T-helper 1 cell (primary cell): ENCODE measurements at places on chromosomes 3 and 15.

DNA sequence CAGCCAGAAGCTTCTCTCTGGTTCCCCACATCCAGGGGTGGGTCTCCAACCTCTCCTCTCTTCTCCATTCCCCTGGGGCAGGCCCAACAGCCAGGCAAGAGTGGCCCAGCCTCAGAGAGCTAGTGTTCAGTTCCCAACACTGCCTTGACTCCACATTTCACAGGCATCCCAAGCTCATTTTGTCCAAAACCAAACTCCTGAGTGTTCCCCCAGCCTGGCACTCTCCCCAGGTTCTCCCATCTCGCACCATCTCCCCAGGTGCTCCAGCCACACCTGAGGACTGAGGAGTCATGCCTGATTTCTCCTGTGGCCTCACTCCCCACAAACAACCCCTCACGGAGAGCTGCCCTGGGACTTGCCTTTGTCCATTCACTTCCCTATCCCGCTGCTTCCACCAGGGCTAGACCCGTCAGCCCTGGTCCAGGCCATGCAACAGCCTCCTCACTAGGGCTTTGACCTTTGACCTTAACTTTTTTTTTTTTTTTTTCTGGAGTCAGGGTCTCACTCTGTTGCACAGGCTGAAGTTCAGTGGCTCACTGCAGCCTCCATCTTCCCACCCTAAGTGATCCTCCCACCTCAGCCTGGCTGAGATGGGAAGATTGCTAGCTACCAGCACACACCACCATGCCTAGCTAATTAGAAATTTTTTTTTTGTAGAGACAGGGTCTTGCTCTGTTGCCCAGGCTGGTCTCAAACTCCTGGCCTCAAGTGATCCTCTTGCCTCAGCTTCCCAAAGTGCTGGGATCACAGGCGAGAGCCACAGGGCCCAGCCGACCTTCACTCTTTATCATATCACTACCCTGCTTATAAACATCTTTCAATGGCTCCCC is 3.9 kb upstream of the CSK start:
- DNase-seq, result no peak

DNA sequence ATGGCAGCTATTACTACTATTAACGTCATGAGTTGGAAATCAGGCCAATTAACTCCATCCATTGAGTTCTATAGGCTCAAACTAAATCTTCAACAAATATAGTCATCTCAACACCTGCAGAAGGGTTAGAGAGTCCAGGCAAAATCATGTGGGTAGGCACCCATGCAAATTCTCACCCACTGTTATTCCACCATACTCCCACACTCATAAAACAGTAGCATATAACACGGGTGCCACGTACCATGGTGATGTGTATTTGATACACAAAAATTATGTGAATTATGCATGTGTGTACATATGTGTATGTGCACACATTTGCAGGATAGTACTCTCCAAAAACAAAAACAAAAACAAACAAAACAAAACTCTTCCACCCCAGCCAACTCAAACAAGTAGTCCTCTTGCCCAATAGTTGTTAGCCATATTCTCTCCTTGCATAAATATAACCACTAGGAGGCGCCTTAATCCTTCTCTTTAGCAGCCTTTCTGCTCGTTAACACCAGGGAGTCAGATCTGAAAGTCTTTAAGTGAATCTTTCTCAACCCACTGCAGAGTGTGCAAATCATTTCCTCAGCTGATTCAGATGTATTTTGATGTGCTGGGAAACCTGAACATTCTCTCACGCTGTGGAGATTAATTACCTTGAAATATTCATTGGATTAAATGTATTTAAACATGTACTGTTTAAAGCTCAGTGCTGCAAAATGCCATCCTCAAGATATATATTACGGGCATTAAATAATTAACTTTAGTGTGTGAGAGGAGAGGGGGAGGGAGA is 38.0 kb upstream of the COPB2 start:
- DNase-seq, result no peak

- DNase-seq, result no peak
Measured at GRCh38 chr3:32401126-32401525, 9.5 kb downstream of the CMTM7 start.

DNA sequence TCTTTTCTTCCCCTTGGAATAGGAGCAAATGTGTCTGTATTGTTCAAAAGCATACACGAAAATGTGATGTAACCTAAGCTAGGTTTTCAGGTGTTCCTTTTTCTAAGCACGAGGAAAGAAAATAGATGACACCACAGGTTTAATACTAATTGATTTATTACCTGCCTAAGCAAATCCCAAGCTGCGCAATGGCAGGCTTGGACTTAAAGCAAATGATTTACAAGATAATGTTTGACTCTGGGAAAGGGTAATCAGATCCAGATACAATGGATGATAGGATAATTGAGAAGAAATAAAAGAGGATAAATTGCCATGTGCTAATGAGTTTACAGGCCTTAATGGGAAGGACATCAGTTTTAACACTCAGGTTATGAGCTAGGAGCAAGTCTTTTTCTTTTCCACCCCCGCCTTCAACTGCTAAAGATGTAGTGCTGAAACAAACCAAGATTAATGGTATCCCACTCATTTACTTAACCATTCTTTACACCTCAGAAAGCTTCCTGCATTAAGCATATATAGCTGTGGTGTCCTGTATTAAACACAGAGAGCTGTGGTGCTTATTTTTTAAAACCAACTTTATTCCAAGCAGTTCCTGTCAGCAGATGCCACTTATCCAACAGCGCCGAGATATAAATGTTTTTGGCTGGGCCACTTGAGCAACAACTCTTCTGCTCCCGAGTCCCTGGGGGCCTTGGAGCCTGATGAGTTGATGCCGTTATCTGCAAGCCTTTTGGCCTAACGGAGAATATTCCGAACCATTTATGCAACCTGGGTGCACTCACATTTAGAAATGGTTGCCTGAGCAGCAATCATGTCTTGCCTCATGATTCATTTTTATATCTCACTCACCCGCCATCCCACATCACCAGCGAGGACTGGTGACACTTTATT is 205.5 kb downstream of the MECOM start:
- DNase-seq, result no peak

DNA sequence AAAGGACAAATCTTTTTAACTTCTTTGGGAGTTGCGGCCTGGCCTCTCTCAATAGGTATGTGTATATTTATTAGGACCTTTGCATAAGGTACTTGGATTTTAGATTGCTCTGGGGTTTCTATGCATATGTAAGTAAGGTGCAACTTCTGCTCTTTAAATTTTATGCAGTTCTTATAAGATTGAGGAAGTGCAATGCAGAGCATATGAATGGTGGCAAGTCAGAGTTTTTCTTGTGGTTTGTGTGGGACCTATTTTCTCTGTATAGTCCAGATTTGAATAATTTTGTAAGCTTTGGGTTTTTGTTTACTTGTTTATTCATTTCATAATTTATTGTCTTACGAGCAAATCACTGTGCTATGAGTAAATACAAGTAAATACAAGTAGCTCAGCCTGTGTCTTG is 101.5 kb downstream of the ATG7 start:
- DNase-seq, result no peak

DNA sequence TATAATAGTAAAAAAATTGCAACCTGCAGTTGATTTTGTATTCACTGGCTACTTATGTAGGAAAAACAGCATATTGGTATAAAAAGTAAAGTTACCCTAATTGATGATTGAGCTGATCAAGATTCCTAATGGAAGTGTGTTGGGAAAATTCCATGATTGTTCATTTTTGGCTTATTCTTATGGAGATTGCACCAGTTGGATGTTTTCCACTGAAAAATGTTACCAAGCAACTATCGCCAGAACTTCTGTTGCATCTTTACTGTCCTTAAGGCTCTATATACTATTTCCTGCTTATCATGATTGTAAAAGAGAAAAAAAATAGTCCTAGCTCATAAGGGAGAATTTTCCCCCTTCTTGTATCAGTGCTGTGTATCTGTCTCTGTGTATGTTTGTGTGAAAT is 48.6 kb downstream of the SLC25A26 start:
- no peak for DNase-seq

- DNase-seq, result no peak
Measured at GRCh38 chr15:79023918-79024317, 66.7 kb downstream of the RASGRF1 start.

GRCh38 chr3:133695560-133696171 is 33.9 kb upstream of the TOPBP1 start:
- no peak for DNase-seq

DNA sequence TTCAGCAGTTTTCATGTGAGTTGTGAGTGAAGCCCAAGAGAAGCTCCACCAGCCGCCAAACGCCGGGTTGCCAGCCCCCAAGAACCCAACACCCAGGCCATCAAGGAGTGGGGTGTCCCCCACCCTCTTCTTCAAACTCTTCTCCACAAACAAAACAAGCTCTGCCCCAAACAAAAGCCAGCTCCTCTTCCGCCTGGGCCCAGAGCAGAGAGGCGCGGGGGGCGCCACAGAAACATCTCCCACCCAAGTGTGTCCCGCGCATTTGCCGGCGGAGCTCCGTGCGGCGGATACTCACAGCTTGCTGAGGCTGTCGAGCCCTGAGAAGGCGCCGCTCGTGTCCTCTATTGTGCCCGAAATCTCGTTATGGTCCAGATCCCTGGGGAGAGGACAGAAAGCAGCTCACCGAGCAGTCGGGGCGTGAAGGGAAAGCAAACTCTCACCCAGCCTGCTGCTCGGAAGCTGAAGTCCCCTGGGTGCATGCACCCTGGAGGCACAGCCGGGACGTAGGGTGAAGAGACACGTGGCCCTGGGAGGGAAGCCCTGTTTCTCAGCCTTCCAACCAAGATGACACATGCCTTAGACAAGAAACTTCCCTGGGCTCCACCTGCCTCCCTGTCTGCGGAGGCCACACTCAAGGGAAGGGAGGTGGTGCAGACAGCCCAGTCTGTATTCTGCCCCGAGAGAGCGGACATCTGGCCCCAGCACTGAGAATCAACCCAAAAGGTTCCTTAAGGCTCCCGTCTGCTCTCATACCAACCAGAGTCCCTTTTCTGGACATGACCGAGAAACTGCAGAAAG is 95.7 kb downstream of the LRIG1 start:
- no peak for DNase-seq

DNA sequence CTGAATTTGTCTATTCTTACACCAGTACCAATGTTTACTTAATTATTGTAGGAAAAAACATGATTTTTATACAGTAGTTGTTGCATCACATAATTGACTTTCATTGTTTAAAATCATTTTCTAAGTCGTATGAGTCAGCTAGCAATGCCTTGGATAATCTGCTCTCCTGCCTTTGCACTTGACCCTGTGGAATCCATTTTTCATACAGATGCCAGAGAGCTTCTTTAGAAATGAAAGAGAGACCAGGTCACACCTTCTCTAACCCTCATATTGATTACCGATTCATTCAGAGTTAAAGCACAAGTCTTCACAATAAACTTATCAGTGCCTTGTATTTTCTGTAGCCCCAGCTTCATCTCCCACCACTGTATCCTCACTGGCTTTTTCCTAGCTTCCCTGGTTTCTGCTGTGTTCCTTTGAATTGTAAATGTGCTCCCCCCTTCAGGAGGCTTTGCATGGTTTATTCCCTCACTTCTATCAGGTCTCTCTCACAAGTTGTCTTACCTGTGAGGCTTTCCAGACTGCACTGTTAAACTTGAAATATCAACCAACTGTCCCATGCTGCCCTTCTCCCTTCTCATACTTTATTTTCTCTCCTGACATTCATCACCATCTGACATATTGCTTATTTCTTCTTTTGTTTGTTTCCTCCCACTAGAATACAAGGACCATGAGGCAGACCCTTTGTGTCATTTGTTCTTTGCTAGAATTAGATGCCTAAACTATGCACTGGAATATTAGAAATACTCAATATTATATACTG is 662.0 kb upstream of the GBE1 start:
- no peak for DNase-seq

DNA sequence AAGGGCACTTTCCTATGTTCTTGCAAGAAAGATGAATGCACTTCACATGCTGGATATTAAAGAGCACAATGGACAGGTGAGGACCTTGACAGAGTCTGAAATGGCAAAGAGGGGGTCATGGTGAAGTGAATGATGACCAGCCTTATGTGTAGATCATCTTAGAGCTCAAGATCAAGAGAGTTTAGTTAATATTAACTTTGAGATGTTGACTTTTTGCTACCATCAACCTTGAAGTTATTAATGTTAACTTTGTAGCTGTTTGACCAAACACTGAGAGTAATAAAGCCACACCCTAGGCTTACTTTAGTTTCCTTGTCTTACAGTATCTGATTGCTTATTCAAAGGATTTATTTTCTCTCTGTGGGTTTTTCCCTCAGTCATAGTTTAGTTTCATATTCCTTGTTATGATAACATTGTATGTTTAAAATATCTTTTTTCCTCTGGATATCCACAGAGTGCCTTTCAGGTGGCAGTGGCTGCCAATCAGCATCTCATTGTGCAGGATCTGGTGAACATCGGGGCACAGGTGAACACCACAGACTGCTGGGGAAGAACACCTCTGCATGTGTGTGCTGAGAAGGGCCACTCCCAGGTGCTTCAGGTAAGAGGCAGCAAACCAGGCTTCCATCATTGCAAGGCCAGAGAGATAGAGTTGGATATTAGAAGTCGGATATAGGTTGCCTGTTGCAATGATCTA is 5.4 kb downstream of the NFKBIZ start:
- no peak for DNase-seq

DNA sequence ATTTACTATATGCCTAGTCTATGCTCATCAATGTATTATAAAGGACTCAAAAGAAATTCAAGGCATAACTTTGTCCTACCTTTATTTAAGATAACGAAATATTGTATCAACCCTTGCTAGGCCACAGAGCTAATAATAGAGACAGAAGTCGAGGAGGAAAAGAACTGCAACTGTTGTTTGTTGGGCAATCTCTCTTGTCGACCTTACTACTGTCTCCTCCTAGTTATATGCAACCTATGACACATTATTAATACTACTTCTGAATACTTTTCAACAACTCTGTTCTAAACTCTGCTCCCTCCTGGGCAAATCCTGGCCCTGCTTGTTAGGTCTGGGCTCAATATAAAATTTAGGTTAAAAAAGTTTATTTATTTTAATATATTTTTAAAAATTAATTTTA is 24.6 kb downstream of the SPPL2A start:
- DNase-seq, result no peak

DNA sequence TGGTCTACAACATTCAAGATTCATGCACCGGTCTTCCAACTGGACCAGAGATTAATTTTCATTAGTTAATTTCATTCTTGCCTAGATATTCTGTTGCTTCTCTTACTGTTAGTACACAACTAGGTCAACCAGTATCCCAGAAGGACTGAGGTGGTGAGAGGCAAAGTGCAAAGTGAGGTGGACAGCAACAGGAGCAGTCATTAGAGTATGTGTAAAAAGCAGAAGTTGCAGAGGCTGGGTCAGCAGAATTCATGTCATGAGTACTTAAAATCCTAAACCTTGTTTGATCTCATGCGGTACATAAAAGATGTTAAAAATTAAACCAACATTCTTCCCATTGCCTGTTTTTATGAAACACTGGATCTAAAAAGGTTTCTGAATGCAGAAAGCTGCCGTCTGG is 46.7 kb downstream of the PARP14 start:
- DNase-seq, result no peak
